ENCODE measurements at places on chromosomes 12 and 14.

- DNase-seq = no peak
These were observed 4.1 kb downstream of the TSHR start for GRCh38 chr14:80959496-80959895.

- no peak for DNase-seq
These were observed 373.3 kb upstream of the E2F7 start for GRCh38 chr12:77438644-77439043.

GRCh38 chr12:132218915-132219314, 74.7 kb downstream of the NOC4L start:
- no peak for DNase-seq

DNA sequence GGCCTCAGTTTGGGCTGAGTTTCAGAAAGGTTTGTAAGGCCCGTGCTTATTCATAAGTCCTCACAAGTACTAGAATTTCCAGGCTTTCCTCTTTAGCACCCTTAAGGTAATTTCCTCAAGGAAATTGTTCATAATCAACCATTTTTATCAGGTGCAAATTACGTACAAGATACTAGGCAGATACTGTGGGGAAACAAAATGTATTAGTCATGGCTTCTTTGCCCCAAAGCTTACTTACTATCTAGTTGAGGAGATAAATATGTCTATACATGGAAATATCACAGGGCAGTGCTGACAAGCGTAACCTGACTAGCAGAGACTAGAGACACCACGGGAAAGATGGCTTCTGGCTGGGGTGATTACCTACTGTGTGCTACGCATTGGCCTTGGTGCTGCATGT, 22.5 kb downstream of the MAX start:
- DNase-seq = no peak

GRCh38 chr12:124630791-124631313, 63.4 kb upstream of the NCOR2 start:
- no peak for DNase-seq

- no peak for DNase-seq
These were observed 3.4 kb upstream of the MIP start for GRCh38 chr12:56457817-56458216.

- no peak for DNase-seq
These were observed 34.6 kb downstream of the ABHD12B start for GRCh38 chr14:50906326-50907065.
